ENCODE measurements at places on chromosomes 5 and 9.

GRCh38 chr5:76697670-76698069 is 18.3 kb upstream of the F2R start:
- DNase-seq, result no peak

DNA sequence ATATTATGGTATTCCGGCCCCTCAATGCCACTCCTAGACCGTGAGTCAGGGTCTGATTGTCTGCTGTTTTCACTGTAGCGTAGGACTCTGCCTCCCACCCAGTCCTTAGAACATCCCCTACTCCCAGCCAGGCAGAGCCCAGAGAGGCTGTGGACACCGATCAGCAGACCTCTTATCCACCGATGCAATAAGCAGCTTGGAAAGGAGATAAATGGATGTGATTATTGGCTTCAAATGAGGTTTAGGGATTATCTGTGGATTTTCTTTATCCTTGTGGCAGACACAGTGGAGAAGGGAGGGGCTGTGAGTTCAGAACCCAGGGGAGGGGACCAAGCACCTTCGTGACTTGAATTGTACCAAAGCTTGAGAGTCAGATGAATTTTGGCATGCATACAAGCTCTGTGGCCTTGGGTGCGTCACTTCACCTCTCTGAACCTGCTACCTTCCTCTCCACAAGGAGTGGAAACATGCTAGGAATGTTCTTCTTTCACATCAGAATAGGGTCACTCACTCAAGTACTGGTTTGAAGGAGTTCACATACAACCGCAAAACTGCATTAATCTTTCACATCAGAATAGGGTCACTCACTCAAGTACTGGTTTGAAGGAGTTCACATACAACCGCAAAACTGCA is 83.1 kb upstream of the CPLX2 start:
- no peak for DNase-seq

DNA sequence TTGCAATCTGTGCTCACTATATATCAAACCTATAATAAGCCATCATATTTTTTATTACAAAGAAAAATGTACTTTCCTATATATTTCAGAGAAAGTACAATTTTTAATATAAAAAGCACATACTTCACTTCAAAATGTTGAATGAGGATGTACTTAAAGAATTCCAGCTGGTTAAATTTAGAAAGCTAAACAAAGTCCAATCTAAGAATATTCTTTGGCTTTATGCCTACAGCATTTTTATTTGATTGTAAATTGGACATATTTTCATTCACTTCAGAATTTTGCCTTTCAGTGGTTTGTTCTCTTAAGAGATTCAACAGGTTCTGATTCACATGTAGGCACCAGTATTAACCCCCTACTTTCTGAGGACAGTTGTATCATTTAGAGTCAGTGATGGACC is 533.8 kb downstream of the CAAP1 start:
- no peak for DNase-seq

DNA sequence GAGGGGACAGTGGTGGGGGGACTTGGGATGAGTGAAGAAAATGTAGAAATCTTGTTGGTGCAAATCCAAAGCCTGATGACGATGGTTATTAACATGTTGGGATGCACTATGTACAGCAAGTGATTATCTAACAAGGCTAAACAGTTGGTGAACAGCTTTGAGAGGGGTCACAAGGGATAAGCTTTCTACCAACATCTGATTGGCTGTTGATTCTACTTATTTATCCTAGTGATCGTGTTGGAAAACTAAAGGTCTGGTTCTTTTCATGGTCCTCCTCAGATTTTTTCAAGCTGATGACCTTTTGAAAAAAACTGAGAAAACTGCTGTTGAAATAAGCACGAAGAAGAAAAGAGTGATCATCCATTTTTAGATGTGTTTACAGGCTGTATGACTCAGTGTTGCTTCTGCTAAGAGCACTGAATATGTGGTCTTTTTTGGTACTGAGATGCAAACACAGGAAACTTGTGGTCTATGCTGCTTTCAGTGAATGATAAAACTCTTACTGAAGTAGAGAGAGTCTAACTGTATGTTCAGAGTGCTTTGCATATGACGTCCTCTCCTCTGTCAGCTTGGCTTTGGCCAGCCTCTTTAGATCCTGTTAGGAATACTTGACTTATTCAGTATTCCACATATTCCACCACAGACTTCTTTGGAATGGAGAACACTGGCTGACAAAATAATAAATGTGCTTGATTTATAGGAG is 174.8 kb downstream of the SLF1 start:
- DNase-seq, result peak; percentile 82

- no peak for DNase-seq
Observed at GRCh38 chr5:81397176-81397575, 3.2 kb upstream of the ACOT12 start.

DNA sequence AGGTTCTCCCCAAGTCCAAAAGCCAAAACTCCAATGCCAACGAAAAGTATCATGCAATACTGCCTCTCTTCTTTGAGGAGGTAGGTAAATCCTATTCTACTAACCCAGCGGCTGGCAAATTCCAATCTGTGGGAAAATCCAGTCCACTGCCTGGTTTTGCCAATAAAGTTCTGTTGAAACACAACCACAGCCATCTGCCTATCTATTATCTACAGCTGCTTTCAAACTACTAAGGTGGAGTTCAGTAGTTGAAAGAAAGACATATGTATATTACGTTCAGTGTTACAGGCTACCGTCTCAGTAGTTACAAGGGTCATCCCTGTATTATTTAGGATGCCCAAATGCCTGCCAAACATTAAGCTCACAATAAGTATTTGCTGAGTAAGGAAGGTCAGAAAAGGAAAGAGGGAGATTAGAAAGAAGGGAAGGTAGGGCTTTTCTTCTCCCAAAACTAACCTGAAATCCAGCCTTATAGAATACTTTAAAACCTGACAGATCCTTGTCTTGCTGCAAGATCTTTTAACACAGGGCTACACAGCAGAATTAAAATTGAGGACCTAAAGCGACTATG is 16.2 kb downstream of the ARL15 start:
- DNase-seq, result no peak

- no peak for DNase-seq
Observed at GRCh38 chr9:126307322-126308061, 19.1 kb upstream of the MVB12B start.

DNA sequence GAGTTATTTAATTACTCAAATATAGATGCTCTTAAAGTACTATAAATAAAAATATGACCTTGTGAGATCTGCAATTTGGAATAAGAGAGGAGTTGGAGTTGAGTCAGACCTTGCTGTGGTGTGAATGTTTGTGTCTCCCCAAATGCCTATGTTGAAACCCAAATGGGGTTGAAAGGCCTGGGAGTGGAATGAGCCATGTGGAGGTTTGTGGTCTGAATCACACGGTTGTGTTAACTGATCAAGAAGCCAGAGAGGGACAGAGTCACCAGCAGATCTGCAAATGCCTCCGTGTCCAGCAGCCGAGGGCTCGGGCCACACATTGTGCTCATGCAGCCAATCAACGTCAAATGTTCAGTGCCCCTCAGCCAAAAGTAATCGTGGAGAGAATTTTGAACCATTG is 404.4 kb downstream of the ICE1 start:
- DNase-seq, result no peak

GRCh38 chr9:95720496-95720895 is 155.0 kb upstream of the ERCC6L2 start:
- DNase-seq, result no peak
